ENCODE measurements at places on chromosomes 1 and 21.

- DNase-seq, result no peak
These were observed 26.3 kb upstream of the IL20 start for GRCh38 chr1:206839006-206839560.

GRCh38 chr1:25501235-25502058, 42.0 kb upstream of the LDLRAP1 start:
- peak; percentile 74 for DNase-seq

DNA sequence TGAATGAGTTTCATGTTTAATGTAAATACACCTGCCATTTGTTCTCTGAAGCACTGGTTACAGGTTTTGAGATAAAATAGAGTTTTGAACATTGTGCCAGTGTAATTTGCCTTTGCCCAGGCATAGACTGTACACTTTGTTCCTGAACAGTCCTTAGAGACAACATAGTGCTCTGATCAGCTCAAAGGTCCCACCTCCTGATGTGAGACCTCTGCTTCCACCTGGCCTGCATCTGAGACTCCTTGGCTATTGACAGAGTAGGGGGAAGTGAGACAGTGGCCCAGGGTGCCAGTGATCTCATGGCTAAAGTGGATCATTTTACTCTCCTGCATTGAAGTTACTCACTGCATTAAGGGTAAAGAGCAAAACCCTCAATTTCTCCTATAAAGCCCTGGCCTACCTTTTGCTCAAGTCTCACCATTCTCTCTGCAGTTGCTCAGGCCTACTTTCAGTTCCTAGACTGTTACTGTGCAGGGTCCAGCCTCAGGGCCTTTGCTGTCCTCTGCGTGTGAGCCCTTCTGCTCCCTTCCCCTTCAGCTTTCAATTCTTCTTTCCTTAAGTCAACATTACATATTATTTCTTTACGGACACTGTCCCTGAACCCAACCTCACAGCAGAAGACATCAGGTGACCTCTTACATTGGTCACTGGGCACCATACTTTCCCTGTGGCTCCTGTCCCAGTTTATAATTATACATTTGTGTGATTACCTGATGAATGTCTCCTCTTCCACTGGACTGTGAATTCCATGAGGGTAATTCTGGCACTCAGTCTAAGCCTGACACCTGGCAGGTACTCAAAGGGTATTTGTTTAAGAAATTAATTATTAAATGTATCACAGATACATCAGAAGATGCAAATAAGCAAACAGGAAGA, 142.9 kb downstream of the ROR1 start:
- no peak for DNase-seq

- DNase-seq, result no peak
These were observed 16.3 kb upstream of the IL10 start for GRCh38 chr1:206788487-206789050.

GRCh38 chr1:33455539-33456501, 16.6 kb upstream of the ZSCAN20 start:
- DNase-seq, result peak; percentile 85

DNA sequence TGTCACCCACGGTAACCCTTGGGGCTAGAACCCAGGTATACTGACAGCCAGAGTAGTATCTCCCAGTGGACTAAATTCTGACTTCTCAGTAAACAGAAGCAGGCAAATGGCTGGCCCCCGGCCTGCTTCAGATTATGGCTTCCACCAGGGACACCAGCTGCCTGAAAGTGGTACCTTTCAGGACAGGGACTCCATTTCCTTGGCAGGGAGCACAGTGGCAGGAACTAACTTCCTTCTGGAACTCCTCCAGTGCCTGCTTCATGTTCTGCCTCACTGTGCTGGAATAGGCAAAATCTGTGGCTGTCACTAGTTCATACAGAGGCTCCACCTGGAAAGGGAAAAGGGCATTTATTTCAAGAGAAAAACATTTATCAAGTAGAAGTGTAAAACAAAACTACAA, 32.7 kb downstream of the C8B start:
- no peak for DNase-seq

- DNase-seq, result peak; percentile 45
These were observed 648 bp upstream of the ADAR start for GRCh38 chr1:154608397-154609270.

DNA sequence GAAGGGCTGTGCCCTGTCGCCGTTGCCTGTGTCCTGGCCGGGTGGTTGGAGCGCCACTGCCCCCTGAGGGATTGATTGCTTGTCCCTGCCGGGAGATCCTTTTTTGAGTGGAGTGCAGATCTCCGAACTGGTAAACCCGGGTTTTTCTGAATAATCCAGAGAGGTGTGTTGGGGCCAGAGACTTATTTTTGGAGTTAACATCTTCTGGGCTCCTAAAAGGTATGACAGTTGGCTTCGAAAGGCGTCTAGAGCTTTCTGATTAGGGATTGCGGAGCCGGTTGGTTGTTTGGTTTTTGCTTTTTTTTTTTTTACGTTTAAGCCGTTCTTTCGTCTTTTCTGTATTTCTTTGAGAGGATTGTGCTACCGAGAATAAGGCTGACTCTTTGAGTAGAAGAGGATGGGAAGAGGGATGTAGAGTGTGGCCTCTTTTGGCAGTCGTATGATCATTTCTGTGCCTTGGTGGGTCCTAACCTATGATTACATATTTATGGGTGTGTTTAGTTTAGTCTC, 756 bp downstream of the RLF start:
- no peak for DNase-seq

DNA sequence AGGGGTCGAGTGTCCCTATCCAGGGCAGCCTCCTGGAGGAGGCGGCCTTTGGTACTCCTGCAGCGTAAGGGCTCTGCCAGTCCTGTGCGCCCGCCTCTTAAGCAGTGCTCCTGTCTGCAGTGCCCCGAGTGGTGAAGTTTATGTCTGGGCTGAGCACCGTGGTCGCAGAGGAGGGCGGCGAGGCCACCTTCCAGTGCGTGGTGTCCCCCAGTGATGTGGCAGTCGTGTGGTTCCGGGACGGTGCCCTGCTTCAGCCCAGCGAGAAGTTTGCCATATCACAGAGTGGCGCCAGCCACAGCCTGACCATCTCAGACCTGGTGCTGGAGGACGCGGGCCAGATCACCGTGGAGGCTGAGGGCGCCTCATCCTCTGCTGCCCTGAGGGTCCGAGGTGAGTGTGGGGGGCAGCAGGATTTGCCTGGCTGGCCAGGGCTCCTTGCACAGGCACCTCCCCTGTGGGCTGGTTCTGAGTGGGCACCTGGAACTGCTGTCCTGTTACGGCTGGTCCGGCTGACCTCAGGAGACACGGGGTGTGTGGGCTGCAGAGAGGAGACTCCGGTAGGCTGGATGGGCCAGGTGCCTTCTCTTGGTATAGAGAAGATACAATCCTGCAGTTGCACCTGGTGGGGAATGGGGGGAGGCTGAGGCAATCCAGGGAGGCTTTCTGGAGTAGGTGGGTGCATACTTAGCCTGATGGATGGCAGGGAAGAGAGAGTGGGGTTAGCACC, 66.8 kb downstream of the OBSCN start:
- DNase-seq, result no peak

DNA sequence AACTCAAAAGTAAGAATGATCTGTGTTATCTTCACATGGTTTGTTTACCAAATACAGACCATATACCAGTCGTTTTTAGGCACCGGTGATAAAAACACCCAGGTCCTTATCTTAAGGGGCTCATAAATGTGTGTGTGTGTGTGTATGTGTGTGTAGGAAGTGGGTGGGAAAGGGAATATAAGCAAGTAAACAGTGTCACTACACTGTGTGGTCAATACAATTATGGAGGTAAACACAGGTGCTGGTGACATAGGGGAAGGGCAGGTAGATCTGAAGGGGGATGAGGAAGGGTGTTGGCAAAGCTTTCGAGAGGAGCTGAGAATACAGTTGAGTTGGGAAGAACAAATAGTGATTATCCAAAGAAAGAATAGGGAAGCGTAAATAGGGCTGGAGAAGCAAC, 19.1 kb upstream of the MRPS6 start:
- no peak for DNase-seq

DNA sequence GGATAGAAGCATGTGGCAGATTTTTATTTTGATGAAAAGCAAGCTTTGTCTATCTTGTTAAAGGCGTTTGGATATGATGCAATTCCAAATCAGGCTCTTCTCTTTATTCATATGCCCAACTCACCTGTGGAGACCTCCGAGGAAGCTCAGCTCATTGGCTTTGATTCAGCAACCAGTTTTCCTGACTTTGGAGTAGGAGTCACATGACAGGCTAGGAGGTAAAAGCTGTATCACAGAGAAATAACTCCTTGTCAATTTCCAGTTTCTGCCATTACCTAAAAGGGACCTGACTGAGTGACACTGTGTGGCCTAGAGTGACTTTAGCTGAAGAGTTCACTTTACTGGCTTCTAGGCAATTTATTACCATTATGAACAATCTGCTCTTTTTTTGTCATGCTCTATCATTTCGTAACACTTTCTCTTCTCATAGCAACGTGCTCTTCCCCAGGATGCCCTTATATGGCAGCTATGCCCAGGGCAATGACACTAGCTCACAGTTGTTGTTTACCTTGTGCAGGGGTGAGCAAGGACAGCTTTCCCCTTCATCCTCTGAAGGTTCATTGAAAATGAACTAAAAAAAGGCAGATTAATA, 107.2 kb downstream of the KCNK1 start:
- peak; percentile 66 for DNase-seq

GRCh38 chr1:223524930-223525451, 131.8 kb downstream of the CCDC185 start:
- DNase-seq, result no peak

DNA sequence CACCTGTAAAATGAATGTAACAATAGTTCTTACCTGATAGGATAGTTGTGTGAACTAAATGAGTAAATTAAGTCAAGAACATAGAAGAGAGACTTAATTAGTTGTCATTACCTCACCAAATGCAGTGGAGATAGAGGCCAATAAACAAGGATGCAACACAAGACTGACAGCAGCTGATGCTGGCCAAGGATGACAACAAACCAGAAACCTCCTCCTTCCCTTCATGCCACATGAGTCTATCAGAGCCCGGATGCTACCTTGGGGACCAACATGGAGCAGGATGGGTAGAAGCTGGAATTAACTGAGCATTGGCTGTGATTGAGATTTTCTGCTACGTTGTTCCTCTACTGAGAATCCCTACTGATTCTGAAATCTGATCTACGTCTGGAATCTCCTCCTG, 30.3 kb upstream of the USP1 start:
- no peak for DNase-seq

- DNase-seq, result peak; percentile 93
These were observed 26.8 kb upstream of the ZNF697 start for GRCh38 chr1:119674835-119675289.

DNA sequence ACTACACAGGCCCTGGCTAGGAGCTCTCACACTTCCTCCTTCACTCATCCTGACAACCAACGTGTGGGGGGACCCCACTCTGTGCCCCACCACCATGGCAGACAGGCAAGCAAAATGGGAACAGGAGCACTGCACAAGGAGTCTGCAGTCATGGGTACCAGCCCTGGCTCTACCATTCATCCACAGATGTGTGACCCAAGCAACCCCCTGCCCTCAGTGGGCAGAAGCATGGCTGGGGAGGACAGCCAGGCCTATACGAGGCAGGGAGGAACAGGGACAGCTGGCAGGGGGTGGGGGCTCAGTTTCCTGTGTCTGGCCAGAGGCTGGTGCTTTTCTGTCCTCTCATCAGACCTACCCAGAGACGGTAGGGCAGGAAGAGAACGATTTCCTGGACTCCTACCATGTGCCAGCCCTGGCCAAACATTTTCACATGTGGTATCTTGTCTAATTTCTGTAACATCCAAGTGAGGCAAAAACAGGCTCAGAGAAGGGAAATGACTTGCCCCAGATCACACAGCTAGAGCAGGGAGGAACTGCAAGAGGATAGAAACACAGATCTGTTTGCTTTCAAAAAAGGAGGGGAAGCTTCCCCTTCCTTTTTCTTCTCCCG, 178.0 kb downstream of the HIVEP3 start:
- DNase-seq, result peak; percentile 40

GRCh38 chr1:182679684-182680083, 4.7 kb downstream of the RGS8 start:
- DNase-seq, result no peak

GRCh38 chr1:110857964-110858948, 14.7 kb upstream of the CD53 start:
- peak; percentile 51 for DNase-seq

GRCh38 chr1:2376931-2377672, 14.3 kb downstream of the MORN1 start:
- DNase-seq, result no peak

DNA sequence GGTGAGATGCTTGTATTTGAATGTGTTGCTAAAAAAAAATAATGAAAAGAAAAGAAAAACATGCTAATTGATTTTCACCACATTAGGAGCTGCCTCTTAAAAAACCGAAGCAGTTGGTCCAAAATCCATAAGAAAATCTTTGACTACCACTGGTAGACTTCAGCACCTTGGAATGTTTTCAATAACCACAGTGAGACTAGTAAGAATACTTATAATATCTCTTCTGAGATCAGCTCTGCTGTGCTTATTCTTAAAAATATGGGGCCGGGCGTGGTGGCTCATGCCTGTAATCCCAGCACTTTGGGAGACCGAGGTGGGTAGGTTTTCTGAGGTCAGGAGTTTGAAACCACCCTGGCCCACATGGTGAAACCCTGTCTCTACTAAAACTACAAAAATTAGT, 15.1 kb downstream of the NFYC start:
- DNase-seq, result no peak

DNA sequence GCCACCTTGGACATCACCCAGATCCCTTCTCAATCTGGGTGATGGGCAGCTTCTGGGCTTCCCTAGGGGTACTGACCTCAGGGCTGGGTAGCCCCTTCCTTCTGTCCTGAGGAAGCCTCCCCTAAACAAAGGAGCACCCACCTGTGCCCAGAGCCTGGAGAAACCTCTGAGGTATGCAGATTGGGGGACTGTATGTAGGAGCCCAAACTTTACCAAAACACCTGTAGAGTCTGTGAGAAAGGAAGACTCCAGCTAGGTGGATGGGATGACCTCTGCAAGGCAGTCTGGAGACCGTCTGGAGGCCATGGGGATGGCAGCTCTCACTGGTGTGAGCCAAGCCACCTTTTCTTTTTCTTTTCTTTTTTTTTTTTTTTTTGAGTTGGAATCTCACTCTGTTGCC, 13.7 kb upstream of the LEFTY2 start:
- DNase-seq, result no peak

DNA sequence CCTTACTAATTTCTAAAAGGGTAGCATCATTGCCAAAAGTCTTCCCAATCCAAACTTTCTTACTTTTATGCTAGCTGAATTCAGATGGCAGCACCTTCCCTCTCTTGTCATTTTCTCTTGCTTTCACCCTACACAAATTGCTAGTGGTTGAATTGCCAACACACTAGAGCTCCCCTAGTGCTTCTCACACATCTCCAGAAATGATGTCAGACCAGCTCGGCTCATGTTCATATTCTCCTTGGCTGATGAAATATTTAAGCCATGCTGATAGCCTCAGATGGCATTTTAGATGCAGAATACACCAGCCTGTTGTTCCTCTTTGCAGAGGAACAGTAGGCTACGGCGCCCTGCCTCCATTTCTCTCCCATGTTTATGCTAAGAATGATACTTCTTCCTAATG, 256.9 kb downstream of the PTBP2 start:
- no peak for DNase-seq

DNA sequence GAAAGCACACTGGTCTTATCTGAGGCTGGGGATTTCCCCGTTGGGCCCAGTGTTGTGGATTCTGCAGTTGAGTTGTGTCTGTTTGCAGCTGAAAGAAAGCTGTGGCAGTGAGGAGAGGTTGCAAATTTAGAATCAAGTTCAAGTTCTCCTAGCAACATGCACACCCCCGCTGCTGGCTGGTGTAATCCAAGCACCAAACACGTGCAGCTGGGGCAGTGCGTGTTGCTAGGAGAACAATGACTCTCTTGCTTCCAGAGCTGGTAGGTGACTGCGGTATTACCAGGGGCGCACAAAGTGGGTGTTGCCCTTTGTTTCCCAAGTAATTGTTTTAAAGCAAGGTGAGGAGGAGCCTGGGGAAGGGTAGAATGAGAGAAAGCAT, 91.5 kb downstream of the IER5 start:
- peak; percentile 51 for DNase-seq
